GM12891 (cell line): ENCODE measurements at places on chromosomes 1 and 21.

DNA sequence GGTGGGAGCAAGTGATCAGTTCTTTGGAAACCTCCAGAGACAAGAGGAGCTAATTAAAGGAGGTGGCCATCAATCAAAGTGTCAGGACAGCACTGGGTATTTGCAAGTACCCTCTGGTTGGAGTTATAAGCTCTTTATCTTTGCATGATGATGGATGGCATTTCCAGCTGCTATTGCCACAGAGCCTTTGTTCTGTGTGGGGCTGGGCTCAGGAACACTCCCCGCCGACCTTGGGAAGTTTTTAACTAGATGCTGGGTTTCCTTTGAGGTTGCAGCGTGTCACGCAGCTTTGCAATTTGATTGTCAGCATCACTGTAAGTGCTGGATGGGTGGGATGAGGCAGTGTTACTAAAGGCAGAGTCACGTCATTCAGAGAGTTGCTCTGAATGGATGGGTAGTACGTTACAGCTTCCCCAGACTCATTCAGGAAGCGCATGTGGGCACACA is 68.9 kb downstream of the CNIH3 start:
- no peak for DNase-seq

DNA sequence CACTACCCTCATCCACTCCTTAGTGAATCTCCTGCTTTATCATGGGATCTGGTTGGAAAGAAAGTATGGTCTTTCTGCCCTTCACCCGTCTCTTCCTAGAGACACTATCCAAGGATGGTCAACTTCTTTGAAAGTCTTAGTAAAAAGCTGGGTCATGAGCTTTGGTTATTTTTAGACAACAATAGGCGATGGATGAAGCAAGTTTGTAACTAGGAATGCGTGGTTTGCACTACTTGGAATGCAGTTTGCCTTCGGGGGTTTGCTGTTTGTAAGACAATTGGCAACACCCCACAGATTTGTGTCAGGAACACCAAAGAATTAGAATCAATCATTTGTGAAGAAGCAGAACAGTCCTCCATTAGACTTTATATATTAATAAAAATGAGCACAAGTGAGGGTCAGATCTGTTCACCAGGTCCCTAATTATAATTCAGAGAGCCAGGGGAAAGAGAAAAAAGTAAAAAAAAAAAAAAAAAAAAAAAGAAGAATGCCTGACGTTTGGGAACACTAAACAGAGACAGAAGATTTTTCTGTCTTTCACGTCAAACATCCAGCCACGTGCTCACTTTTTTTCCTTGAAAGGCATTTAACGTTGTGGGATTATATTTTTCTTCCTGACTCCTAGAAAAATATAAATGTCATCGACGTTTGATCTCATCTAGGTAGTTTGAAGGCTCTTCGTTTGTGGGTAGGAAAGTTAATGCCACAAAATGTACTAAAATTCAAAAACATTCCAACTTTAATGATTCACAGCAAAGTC is 60.7 kb upstream of the BTG3 start:
- DNase-seq = no peak

DNA sequence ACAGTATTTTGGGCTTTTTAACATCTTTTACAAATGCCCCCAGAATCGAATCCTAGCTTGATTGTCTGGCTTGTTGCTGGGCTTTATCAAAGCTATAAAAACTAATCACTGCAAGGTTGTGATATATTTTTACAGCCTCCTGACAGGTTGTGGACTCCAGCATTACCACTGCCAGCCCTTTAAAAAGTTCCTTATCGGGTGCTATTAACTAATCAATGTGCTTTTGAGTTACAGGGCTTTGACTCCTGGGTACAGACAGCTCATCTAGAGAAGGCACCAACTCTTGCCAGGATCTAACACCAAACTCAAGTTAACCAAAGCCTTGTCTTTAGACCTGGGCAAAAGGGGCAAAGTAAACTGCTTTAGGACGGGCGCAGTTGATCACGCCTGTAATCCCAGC is 16.6 kb downstream of the GON4L start:
- no peak for DNase-seq

DNA sequence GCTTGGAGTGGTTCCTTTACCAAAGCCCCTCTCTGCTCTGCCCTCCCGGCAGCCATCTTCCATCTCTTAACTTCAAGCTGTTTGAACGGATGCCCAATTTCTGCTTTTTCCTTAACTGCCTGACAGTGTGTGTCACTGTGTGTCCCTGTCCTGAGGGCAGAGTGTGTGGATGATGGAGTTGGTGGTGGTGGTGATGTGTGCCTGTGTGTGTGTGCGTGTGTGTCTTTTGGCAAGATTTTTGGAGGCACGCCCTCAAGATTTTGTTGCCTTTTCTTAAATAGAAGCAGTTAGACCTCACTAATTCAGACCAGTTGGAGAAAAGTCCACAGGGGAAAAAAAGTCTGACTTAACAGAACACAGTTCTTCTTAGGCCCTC is 30.3 kb downstream of the SERTAD4 start:
- no peak for DNase-seq

- no peak for DNase-seq
Observed at GRCh38 chr1:27554759-27555699, 48.9 kb downstream of the AHDC1 start.

DNA sequence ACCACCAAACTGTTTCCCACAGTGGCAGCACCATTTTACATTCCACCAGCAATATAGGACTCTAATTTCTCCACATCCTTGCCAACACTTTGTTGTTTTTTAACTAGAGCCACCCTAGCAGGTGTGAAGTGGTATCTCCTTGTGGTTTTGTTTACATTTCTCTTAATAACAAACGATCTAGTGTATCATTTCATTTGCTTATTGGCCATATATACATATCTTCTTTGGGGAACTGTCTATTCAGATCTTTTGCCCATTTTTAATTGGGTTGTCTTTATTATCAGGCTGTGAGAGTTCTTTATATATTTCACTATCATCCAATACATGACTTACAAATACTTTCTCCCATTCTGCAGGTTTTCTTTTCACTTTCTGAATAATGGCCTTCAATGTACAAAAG is 18.0 kb downstream of the TRIM33 start:
- no peak for DNase-seq

- DNase-seq = no peak
Observed at GRCh38 chr1:32246888-32247273, at the start of gene FAM167B. Gene FAM167B (plus strand): TSS chr1:32247222. CDS start chr1:32247422, 200 bp downstream.

GRCh38 chr1:117682372-117682771 is 76.5 kb downstream of the TENT5C start:
- no peak for DNase-seq

GRCh38 chr1:245235156-245235555 is 80.4 kb downstream of the KIF26B start:
- no peak for DNase-seq

DNA sequence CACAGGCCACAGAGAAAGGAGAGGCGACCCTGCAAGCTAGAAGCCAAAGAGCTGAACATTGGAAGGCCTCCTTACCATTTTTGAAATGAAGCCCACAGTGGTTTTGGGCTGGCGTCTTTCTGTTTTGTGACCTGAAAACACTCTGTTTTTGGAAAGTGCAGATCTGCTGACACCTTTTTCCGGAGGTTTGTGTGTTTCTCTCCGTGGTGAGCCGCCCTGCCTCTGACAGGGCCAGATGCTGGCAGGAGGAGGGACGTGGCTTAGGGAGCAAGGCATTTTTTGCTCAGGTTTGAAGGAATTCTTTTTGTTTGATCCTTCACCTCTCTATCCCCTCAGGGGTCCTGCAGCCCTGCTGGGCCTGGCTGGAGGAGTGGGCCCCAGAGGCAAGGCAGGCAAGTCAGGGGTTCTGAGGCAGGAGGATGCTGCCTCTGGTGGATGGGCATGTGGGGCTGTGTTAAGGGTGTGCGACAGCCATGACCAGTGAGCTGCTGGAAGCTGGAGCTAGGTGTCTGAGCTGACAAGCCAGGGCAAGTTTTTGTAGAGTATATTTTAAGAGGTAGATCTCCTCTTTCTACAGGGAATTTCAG is 133.8 kb downstream of the CAMTA1 start:
- no peak for DNase-seq

- DNase-seq = no peak
Observed at GRCh38 chr1:181513786-181514297, 30.5 kb downstream of the CACNA1E start.

DNA sequence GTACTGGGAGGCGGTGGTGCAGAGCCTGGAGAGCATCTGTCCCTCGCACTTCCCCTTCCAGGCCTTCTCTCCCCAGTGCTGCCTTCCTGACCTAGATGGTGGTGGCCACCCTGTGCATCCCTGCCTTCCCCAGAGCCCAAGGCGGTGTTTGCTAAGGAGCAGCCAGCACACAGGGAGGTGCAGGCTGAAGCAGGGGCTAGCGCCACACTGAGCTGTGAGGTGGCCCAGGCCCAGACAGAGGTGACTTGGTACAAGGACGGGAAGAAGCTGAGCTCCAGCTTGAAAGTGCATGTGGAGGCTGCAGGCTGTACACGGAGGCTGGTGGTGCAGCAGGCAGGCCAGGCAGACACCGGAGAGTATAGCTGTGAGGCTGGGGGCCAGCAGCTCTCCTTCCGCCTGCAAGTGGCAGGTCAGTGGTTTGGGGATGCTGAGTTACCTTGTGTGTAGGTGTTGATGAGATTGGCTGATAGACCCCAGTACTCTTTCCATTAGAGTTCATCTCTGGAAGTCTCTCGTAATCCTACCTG is 51.6 kb downstream of the OBSCN start:
- no peak for DNase-seq

DNA sequence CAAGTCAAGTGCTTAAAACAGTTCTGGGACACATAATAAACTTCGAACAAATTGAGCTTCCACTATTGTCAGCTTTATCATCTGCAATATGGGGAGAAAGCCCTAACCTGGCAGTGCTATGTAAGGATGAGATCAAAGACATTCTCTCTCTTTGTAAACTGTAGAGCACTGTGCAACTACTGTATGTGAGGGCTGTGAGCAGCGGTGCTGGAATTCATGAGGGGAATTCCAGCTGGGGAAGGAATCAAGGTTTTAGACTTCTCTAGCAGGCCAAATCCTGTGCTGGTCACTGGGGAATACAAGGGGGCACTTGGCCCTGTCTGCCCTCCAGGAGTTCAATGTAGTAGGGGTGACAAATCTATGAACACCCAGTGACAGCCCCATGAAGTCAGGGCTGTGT is 9.3 kb downstream of the FAM151A start:
- DNase-seq = no peak

GRCh38 chr1:29311352-29312030 is 75.2 kb downstream of the PTPRU start:
- no peak for DNase-seq

DNA sequence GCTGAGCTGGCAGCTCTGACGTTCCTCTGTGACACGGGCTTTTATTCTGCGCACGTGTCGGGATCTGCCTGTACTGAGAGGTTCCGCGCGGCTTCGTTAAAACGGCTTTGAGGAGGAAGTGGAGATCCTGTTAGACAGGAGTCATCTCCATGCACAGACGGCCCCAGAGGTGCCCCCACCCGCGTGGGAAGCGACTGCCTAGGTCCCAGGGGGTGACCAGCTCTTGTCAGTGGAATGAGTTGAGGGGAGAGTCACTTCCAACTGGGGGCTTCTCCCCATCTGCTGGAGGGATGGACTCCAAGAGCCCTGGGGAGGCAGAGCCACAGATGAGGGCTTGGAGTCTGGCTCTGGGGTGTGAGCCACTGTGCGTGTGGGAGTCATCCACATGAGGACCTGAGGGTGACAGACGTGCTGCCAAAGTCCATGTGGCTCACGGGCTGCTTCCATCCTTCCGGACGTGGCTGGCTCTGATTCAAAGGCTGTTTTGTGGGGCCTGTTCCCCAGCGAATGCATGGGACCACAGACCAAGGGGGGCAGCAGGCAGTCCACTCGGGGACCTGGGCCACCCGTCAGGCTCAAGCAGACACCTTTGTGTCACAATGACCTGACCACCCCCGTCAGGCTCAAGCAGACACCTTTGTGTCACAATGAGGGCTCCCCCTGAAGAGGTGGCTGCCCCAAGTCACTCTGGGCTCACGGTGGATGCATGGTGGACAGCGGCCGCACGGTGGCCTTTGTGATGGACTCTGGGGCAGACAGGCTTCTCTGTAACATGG is 26.8 kb downstream of the PTTG1IP start:
- DNase-seq = no peak

GRCh38 chr1:47781171-47781959 is 215.8 kb downstream of the TRABD2B start:
- no peak for DNase-seq

- DNase-seq = no peak
Observed at GRCh38 chr1:9316080-9316444, 23.4 kb downstream of the SPSB1 start.

DNA sequence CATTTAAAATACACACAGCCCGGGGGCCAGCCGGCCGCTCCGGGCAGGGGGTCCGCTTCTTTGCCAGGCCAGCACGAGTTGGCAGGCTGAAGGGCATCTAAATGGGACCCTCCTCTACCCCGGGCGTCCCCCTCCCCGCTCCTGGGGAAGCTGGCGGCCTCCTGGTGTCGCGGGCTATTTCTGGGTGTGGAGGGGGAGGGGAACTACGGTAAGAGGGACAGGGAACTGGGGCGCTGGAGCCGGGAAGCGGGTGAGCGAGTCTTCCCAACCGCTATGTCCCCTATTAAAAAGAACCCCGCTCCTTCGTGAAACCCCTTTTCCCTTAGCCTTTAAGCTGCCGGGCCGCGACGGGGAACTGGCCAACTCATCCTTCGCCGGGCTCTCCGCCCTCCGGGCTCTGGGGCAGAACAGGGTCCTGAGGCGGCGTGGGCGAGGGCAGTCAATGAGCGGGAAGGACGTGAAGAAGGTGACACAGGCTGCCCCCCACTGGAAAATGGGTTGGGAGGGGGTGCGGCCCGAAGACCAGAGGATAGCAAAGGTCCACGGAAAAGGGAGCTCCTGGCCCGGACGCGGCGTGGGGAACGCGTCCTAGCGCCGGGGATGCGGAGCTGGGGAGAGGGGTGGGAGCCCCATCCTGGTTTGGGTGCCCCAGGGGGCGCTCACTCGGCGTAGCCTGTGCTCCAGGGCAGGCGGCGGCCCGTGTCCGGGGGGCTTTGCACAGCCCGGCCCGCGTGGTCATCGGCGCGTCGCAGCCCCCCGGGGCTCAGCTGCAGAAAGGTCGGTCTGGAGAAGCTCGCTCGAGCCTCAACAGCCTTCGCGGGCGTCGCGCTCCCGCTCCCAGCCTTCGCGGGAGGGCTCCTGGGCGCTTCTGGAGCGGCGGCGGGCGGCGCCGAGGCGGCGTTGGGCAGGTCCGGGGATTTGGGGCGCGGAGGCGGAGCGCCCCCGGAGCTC is 544 bp downstream of the PPM1J start:
- no peak for DNase-seq

- no peak for DNase-seq
Observed at GRCh38 chr1:1062348-1063163, 11.6 kb downstream of the RNF223 start.

DNA sequence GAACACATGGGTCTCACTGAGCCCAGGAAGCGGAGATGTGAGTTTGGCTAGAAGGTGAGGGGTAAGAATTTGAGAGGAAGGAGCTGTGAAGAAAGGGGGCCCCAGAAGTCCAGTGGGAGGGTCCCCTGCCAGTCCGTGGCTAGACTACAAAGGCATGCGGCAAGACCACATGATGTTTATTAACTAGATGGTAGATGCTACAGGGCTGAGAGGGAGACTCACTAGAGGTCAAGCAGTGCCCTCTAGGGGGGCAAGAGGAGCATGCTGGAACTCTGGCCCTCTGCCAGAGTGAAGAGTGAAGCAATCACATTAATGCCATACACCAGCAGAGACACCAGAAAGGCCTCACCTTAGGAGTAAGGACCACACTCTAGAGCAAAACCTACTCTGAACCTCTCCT is 12.2 kb downstream of the KIAA0319L start:
- no peak for DNase-seq
